RCC 7860 (cell line): ENCODE measurements at places on chromosomes 2 and 18.

GRCh38 chr2:160246356-160246755 is 46.3 kb upstream of the ITGB6 start:
- no peak for DNase-seq

- DNase-seq = no peak
Observed at GRCh38 chr18:13658436-13659204, 67.7 kb downstream of the FAM210A start.

DNA sequence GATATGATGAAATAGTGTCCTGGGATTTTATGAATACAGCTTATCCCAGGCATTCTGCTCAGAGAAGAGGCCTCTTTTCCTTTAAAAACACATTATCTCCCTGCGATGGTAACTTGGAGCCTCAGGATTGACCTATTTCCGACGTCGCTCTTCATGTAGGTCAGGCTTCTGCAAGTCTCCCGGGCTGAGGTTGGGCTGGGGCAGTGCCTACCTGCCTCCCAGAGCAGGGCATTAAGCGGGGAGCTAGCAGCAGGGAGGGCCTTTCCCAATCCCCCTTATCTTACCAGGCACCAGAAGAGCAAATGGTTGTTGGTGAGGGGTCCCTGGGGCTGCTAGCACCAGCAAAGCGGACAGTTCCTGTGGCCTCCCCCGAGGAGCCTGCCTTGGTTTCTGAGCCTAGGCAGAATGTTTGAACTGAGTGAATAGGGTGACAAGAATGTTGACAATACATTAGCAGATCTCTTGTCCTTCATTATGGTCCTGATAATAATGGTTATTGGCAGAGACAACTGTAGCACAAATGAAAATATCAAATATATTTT is 60.2 kb downstream of the TRPM8 start:
- no peak for DNase-seq

DNA sequence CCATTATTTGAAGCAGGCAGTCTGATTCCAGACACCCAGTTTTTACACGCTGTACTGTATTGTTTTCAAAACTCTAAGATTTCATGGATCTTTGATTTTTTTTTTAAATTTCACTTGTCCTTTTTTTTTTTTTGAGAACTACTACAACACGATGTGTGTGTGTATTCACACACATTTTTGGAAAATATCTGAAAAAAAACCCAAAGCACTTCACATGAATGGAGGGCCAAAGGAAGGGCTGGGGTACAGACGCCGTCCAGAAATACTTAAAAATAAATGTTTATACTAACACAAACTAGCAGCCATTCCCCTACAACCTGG is 314 bp upstream of the SSB start:
- DNase-seq = no peak

- DNase-seq = no peak
Observed at GRCh38 chr2:207692206-207693065, 19.0 kb upstream of the CCNYL1 start.

DNA sequence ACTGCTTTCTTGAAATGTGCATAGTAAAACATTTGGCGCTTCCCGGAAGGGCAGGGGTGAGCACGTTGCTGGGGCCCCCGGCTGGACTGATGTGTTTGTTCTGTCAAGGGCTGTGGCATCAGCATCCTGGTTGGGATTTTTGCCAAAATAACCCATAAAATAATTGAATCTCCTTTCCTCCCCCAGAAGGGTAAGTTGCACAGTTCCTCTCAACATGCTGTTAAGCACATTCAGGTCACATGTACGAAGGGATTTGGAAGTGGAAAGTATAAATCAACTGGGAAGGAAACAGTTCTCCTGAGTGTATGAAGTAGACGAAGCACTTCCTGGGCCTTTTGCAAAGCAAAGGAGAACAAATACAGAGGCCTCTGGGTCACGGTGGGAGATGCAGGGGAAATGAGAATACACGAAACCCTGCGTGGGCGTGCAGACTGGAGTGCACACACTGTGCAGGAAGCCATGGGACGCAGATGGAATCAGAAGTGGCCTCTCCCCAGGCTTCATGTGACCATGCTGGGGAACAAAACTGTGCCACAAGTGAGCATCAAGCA is 183.9 kb downstream of the LPIN1 start:
- no peak for DNase-seq

DNA sequence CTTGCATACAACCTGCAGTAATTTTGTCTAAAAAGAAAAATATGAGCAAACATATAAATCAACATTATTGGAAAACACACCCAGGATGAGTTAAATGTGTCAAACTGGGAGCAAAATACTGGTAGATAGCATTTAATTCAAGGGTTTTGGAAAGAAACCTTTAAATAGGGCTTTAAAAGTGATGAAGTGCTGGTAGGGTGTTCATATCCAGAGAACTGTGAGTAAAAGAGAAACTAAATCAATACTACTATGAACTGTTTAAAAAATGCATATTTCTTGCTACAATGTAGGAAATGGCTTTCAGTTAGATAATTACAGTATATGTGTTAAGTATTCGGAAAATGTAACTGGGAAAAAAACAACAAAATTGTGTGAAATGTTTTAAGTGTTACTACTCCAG is 117.8 kb downstream of the ATAD2B start:
- no peak for DNase-seq

DNA sequence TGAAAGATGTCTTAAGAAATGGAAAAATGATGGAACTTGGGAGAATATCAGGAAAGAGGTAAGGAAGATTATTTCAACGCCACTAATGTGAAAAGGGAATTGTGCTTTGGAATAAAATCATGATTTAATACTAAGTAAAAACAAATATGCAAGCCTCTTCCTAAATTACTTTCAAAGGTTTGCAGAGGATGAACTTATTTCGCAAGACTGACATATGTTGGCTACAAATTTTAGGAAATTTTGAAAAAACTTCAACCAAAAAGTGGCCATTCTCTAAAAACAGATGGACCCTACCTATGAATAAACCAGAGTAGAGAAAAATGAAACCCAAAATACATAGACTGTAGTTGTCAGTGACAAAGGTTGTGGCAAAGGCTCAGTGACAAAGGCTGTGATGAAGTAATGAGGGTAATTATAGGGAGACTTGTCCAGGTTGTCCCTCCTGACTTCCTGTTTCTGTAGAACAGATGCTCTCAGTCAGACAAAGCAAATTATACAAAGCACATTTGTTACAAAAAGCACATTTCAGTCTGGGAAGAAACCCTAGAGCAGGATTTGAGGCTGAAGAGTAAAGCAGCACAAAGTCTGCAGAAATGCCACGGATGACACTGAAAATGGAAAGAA is 39.5 kb downstream of the SFT2D3 start:
- no peak for DNase-seq

DNA sequence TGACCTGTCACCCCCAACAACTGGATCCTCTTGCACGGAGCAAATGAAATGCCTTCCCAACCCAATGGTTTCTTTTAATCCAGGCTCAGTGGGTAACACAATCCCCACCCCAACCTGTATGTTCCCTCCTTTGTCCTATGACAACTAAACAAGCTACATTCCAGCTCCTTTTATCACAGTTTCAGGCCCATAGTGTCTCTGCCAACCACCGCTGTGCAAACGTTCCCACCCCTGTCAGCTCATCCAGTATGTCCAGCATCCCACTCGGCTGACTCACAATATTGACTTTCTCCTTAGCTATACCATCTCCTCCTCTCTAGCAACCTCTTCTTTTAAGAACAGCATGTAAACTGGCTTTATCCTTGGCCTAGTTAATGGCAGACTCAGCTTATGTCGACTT is 117.9 kb upstream of the PPP1CB start:
- peak; percentile 81 for DNase-seq

DNA sequence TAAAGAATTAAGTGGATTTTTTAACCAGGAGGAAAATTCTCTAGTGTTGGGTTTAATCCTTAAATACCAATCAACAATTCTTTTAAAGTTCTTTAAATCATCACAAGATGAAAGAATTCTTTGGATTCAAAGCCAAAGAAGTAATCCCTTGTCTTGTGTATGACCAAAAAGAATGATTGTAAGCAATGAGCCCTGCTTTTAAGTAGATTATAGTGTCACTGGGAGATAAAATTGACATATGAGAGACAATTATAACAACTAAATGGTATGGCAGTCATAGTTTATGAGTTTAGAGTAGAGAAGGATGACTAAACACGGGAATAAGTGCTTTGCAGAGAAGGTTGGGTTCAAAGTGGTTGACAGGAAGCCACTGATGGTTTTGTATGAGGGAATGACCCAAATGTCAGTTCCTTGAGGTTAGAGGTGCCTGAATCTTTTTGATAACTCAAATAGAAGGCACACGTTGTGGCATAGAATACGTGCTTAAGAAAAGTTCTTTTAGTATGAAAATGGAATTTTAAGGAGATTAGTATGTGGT is 199.6 kb upstream of the TCF4 start:
- DNase-seq = no peak

DNA sequence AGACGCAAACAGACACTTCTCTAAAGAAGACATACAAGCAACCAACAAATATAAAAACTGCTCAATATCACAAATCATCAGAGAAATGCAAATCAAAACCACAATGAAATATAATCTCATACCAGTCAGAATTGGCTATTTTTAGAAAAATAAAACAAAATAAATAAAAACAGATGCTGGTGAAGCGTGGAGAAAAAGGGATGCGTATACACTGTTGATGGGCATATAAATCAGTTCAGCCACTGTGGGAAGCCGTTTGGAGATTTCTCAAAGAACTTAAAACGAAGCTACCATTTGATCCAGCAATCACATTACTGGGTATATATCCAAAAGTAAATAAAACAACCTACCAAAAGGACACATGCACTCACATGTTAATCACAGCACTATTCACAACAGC is 206.2 kb downstream of the HNMT start:
- no peak for DNase-seq

DNA sequence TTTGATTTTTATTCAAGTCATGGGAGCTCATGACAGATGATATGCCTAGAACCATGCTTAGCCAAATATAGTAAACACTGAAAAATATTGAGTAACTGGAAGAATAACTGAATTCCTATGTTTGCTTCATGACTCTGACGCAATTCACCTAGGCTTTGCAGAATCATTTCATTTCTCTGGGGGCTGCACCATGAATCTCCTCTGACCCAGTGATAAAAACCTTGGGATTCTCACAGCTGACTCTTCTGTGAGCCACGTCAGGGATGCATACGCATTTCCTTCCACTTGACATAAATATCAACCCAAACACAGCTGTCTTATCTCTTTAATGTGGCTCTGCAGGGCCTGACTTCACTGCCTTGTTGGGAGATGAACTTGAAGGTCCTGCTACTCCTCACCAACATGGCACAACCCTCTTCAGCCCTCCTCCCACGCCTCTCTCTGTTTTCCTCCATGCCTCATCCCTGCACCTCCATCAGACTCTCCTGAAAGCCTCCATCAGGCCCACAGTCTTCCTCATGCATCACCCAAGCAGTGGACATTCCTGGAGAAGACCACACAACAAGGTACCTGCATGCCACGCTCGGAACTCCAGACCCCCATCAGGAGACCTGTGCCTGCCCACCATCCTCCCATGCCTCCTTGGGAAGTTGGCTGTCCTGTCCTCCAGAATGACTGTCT is 29.8 kb downstream of the COL6A3 start:
- no peak for DNase-seq

DNA sequence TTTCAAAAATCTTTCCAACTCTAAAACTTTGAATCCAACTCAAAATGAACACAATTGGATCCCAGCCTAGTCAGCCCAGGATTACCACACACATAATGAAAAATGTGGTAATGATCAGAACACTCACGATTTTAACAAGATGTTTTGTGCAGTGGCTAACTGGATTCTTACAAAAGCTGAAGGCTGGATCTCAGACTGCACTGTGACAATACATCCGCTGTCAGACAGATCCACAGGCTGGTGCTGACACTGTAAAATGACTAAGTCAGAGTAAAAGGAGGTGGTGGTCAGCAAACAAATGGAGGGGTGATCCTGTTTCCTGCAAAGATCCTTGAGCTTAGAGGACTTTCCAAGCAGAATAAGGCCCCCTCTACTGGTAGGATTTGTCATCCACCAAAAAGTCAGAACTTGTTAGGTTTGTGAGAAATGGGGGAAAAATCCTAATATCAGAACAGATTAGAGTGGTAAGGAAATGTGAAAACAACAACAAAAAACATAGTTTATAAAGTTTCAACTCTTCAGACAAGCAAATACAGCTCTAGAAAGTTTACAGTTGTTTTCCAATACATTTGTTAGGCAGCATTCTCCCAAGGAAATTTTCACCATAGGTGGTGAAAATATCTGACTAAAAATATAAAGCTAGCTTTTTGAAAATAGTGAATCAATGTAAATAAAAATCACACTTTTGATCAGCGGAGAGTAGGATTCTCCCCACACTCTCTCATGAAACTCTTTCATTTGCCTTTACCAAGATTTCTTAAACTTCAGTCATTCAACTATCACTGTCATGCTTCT is 211.9 kb downstream of the AGPS start:
- DNase-seq = peak; percentile 33

DNA sequence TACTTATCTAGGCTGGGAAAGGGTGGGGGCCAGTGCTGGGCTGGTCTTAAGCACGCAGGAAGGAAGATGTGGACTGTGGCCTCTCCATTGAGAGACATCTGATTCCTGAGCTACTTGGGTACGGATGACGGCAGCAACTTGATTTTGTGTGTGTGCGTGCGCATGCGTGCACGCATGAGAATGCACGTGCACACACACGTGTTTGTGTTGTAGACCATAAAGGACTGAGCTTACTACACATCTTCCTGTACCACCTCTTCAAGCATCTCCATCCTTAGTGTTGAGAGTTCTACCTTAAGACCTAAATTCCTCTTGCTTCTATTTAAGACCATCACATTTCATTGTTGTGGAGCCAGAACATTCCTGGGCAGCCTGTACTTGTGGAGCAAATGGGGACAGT is 9.5 kb downstream of the WNT6 start:
- no peak for DNase-seq

DNA sequence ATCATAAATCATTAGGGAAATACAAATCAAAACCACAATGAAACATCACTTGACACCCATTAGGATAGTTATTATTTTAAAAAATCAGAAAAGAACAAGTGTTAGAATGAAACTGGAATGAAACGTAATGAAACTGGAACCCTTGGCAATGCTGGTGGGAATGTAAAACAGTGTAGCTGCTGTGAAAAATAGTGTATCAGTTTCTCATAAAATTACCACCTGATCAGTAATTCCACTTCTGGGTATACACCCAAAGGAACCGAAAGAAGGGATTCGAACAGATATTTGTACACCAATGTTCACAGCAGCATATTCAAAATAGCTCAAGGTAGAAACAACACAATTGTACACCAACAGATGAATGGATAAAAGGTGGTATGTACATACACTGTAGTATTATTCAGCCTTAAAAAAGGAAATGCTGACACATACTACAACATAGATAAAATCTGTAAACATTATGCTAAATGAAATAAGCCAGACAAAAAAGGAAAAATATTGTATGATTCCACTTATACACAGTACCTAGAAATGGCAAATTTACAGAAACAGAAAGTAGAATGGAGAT is 27.0 kb downstream of the ROCK1 start:
- DNase-seq = no peak

GRCh38 chr2:40210344-40210967 is 241.4 kb downstream of the SLC8A1 start:
- no peak for DNase-seq
